ENCODE measurements at places on chromosomes 16 and 17.

DNA sequence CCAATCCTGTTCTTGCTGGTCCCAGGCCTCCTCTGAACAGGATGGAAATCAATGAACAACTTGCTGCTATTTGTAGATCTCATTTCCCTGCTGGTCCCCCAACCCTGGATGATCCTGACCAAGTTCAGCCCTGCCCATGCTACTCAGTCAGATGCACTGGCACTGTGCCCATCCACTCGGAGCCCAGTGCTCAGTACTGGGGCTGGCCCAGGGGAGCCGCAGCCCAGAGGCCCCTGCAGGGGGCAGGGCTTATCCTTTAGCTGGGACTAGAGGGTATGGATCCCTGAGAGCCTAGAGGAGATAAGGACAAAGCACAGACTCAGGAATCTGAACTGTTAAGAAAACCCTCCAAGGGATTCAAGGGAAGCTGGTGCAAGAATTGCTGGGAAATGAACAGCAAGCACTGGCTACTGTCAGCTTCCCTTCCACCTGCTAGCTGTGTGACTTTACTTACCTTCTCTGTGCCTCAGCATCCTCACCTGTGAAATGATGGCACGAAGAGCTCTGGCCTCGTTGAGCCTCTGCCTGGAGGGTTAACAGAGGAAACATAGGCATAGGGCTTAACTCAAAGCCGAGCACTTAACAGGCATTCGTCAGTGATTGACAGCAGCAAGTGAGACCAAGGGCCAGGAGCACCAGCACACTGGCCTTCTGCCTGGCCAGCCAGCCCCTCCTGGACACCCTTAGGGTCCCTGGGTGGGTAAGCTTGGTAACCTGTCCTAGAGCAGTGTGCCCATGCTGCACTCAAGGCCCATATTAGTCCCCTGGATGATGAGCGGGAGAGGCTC is 29.8 kb upstream of the C1QL1 start:
- DNase-seq, result no peak

DNA sequence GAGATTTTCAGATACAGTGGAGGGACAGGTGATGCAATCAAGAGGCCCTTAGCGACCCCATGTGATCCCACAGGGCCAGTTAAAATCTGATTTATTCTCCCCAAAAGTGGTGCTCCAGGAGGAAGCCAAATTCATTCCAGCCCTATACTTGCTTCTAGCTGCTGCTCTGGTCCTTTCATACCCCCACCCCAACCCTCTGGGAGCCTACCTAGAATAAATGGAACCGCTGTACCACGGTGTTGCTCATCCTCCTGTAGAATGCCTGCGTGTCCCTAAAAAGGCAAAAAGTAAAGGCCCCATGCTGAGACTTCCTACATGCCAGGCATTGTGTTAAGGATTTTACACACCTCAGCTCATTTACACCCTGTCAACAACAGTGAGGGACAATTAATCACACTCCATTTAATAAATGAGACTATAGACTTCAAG is 2.0 kb upstream of the RASL10B start:
- no peak for DNase-seq

DNA sequence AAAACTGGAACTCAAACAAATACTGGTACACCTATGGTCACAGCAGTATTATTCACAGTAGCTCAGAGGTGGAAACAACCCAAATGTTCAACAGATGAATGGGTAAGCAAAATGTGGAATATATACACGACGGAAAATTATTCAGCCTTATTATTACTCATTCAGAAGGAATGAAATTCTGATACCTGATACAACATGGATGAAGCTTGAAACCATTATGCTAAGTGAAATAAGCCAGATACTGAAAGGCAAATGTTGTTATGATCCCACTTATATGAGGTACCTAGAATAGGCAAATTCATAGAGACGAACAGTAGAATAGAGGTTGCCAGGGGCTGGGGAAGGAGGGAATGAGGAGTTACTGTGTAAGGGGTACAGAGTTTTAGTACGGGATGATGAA is 27.1 kb upstream of the MYLK3 start:
- DNase-seq, result no peak

DNA sequence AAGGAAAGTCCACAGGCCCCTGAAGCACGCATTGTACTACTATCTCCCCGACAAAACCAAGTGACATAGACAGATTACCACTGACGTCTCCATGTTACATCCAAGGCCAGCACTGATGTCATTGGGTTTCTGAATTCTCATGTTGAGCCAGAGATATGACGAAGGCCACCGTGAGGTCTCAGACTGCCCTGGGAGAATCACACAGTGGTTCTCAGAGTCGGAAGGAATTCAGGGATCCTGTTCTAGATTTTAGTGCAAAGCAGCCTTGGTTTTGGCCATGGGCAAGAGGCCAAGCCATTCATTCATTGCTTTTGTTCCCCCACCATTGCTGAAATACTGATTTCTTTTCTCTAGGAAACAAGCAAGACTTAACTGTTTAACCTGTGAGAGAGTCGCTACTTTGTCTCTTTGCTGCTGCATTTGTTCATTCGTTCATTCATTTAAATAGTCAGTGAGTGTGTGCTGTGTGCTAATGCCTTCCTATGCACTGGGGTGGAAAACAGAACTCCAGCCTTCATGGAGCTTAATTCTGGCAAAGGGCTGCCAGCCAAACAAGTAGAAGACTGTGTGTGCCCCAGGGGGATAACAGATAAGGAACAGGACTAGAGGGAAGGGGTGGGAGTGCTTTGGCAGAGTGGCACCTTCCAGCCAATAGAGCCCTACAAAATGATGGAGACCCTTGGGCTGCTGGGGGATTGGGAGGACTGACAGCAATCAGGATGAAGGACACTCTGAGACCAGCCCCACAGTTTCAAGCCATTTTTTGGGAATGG is 222.3 kb downstream of the MSI2 start:
- DNase-seq, result no peak

GRCh38 chr17:77831474-77832179 is 126.9 kb upstream of the TNRC6C start:
- DNase-seq, result no peak

DNA sequence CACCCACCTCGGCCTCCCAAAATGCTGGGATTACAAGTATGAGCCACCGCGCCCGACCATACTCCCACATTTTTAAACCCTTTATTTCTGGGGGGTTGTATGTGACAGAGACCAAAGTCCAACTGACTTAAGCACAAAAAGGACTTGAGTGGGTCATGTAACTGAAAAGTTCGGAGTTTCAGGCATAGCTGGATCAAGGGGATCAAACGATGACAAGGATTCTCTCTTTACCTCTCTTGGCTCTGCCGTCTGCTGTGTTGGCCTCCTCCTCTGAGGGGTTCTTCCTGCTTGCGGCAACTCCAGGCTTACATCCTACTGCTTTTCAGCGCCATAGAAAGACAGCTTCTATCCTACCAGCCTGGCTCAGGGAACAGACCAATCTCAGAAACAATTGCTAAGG is 9.2 kb upstream of the SBK1 start:
- DNase-seq, result no peak

- DNase-seq, result peak; percentile 20
Measured at GRCh38 chr16:47310792-47311211, 150.1 kb downstream of the ITFG1 start.

DNA sequence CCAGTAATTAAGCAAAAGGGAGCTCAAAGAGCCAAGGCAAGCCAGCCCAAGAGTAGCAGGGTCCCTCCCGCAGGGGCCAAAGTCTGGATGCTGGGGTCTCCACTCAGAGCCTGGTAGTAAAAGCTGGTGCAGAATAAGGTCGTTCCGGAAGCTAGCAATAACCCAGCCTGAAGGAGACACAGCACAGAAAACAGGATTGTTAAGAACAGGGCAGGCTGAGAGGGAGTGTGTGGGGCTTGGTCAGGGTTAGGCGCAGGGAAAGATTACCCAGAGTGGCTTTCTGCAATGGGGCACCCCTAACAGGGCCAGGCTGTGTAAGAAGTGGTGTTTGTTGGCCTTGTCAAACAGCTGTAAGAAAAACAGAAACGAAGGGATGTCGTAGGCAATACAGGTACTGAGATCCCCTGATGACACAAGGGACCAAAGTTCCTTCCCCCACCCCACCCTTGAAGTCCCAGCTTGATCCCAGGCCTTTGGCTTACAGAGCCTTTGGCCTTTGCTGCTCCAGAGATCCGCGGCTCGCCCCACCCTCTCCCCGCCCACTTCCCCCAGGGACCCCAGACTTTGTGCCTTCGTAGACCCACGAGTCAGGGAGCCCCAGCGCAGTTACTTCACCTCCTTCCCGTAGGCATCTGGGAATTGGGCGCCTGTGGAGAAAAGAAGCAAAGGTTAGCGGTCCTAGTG is 712 bp downstream of the TMEM256 start:
- DNase-seq, result peak; percentile 34

GRCh38 chr17:7780736-7781135 is 53.3 kb upstream of the KDM6B start:
- DNase-seq, result no peak

DNA sequence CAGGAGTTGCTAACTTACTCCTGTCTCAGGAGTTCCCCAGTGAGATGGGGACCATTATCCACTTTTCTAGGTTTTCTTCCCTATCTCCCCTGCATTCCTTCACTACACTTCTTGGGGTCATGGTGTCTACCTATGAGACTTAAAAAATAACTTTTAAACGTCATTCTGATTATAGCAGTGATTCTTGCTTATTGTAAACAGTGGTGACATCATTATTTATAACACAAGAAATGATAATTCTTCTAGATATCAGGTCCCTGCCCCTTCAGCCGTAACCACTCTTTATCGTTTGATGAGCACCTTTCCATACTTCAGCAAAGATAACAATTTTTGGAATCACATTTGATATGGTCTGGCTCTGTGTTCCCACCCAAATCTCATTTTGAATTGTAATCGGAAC is 27.2 kb upstream of the IRX3 start:
- DNase-seq, result no peak

- DNase-seq, result no peak
Measured at GRCh38 chr16:74926805-74927204, 58.1 kb downstream of the WDR59 start.

GRCh38 chr16:66294507-66294906 is 72.0 kb upstream of the CDH5 start:
- DNase-seq, result no peak

DNA sequence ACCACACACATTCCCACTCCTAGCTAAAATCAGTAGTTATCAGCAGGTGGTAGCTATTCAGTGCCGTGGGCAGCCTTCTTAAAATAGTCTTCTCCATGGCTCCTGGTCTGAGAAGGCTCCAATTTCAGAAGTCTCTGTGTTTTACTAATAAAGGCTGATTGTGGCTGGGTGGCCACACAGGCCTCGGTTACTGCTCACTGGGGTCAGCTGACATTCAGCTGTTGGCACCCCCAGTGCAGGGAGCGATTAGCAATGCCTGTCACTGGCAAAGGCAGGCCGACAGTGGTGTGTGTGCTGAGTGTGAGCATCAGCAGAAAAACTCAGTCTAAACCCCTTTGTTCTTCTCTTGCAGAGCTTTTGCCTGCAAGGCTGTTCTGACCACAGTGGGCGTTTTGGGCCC is 16.6 kb upstream of the DBNDD1 start:
- no peak for DNase-seq

GRCh38 chr16:22948603-22949368 is 134.8 kb downstream of the HS3ST2 start:
- DNase-seq, result peak; percentile 1

GRCh38 chr16:8721336-8722024 is 47.1 kb downstream of the ABAT start:
- no peak for DNase-seq

DNA sequence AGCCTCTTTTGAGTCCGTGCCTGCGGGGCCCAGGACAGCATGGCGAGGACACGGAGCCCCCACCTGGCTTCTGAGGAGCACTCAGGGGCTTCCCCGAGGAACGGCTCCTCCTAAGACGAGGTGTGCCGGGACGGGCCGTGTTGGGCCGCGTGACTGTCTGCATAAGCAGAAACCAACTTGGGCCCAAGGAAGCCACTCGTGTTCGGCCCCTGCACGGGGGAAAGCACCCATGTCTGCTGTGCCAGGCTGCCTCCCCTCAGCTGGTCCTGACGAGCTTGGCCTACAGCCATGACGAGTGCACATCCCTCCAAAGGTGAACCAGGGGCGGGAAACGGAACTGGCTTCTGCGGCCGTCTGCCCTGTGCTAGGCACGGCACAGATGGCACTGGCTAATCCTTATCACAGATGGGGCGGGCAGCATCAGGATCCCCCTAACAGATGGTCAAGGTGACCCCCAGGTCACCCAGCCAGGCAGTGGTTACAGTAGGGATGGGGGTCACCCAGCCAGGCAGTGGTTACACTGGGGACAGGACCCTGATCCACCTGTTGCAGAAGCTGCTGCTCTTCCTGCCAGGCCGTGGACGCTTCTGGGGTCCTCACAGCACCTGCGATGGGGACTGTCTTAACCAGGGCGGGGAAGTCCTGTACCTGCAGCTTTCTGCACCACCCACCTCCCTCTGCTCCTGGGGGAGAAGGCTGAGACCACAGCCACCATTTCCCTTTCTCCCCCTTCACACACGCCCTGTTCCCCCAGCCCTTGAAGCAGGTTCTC is 25.6 kb downstream of the MRM3 start:
- no peak for DNase-seq

DNA sequence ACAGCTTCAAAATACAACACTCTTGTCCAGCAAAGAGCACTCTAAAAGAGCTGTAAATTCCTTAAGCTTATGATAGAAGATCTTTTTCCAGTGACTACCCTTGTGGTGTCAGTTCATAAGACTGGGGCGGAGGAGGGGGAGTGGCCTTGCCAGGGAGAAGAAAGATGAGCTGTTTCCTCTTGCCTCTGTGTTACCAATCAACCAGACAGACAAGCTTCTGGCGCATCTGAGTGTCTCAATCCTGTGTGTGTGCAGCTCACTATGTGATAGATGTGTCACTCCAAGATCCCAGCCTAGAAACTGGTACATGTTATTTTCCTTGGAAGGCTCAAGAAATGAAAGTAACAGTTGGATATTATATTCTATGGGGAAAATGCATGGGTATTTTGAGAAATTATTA is 167.4 kb upstream of the CACNG3 start:
- no peak for DNase-seq

DNA sequence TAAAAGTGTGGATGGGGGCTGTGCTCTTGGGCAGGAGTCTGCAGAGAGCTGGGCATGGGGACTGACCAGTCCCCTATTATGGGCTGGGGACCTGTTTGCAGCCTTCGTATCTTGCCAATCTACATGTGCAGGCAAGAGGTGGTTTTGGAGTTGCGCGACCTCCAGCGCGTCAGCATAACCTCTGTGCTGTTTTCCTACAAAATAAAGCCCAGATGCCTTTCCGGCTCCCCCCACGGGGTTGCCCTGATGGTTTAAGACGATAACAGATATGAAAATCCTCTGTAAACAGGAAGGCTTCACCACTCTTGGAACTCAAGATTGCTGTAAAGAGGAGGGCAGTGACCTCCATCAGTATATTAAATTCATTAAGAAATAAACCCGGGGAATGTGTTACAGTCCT is 16.5 kb upstream of the SPPL2C start:
- DNase-seq, result no peak

- DNase-seq, result no peak
Measured at GRCh38 chr17:1787301-1787902, 25.5 kb downstream of the SERPINF1 start.
